ENCODE measurements at places on chromosomes 6 and 20. TPM values are rescaled to one million over a fixed set of nuclear protein-coding genes. Genes with fewer than 3 reads are reported as not detected.

HLA-DRB5 gene
- total RNA-seq: not detected

BEND3 gene
- total RNA-seq: 2.9 TPM

CALHM5 gene
- total RNA-seq: 0.09 TPM

GABRR2 gene
- 0.03 TPM for total RNA-seq

FARS2 gene
- 10.4 TPM for total RNA-seq

FAM184A gene
- total RNA-seq: not detected

ACTL10 gene
- total RNA-seq: not detected

NRM gene
- total RNA-seq: 27.7 TPM

ZC3H12D gene
- total RNA-seq: 0.01 TPM

TSBP1 gene
- total RNA-seq: not detected

ANKRD66 gene
- not detected for total RNA-seq

FNDC11 gene
- total RNA-seq: 0.21 TPM

LINC00237 gene
- not detected for total RNA-seq

DDX27 gene
- 59.4 TPM for total RNA-seq

HLA-DMA gene
- 3.0 TPM for total RNA-seq

SPATA25 gene
- 0.30 TPM for total RNA-seq

HMGCLL1 gene
- total RNA-seq: 0.06 TPM

FAXC gene
- total RNA-seq: 5.9 TPM

BPIFA1 gene
- not detected for total RNA-seq

BMP2 gene
- total RNA-seq: 0.24 TPM
